Dermis blood vessel endothelial cell (primary cell): ENCODE measurements at places on chromosomes 5 and 9.

GRCh38 chr5:22023784-22024183 is 829.4 kb downstream of the CDH12 start:
- DNase-seq, result no peak

DNA sequence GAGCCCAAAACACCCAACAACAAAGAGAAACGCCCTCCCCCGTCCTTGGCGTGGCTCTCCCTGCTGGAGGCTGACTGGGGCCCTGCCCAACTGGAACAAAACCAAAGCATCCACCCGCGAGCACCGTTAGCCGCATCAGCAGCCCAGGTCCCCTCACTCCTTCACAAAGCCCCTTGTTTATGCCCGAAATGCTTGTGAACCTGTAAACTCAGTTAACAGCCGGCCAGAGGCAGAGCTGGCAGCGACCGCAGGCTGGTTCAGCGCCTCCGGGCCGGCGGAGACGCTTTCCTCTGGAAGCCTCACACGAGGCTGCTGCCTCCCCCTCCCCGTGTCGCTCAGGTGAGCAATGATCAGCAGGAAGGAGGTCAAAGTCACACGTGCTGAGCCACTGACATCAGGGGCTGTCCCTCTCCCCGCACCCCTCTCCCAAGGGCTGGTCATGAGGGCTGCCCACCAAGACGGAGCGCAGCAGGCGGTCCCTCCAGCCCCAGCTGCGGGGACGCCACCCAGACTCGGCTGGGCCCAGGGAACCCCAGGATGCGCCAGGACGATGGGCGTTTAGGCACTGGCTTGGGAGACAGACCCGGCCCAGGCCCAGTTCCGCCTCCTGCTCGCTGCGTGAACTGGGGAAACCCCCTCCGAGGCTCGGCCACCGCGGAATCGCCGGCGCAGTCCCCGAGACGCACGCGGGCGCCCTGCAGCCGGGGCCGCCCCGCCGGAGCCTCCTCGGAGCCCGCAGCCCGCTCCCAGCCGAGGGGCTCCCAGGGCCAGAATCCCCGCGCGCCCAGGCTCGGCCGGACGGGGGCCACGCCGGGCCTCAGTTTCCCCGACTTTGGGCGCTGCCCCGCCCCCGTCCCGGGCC is 563 bp downstream of the SNAPC4 start:
- DNase-seq, result peak; percentile 33

- DNase-seq, result peak; percentile 76
Measured at GRCh38 chr9:99140685-99141314, 35.9 kb downstream of the TGFBR1 start.

GRCh38 chr9:96441798-96442445 is 8.0 kb upstream of the HABP4 start:
- DNase-seq, result peak; percentile 61

DNA sequence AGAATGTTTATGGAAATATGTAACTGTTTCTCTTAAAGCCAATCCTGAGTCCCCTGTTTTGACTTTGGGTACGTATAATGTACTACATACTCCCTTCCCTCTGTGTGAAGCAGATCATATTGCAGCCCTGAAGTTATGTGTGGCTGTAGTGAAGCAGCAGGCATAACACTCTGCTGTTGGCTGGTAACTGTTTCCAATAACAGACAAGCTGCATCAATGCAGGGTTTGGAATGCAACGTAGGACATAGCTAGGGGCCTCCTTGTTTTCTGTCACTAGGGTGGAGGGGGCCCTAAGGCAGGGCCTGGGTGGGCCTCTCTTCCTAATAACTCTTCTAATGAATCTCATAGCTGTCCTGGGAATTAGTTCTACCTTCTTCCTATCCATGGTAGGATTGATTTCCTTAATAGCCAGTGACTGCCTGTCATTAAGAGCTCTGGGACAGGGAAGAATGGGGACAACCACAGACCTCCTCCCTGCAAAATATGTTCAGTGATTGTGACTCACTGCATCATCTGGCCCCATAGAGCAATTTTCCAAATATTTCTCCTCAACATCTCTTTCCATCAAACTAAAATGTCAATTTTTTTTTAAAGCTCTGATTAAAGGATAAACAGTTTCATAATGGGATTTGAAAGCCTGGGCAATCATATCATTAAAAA is 129.6 kb upstream of the HMHB1 start:
- DNase-seq, result no peak

GRCh38 chr9:17330097-17330496 is 195.3 kb downstream of the CNTLN start:
- DNase-seq, result no peak

GRCh38 chr9:19649336-19650041 is 139.3 kb downstream of the SLC24A2 start:
- no peak for DNase-seq

- DNase-seq, result no peak
Measured at GRCh38 chr5:133489632-133490031, 122.7 kb downstream of the FSTL4 start.

DNA sequence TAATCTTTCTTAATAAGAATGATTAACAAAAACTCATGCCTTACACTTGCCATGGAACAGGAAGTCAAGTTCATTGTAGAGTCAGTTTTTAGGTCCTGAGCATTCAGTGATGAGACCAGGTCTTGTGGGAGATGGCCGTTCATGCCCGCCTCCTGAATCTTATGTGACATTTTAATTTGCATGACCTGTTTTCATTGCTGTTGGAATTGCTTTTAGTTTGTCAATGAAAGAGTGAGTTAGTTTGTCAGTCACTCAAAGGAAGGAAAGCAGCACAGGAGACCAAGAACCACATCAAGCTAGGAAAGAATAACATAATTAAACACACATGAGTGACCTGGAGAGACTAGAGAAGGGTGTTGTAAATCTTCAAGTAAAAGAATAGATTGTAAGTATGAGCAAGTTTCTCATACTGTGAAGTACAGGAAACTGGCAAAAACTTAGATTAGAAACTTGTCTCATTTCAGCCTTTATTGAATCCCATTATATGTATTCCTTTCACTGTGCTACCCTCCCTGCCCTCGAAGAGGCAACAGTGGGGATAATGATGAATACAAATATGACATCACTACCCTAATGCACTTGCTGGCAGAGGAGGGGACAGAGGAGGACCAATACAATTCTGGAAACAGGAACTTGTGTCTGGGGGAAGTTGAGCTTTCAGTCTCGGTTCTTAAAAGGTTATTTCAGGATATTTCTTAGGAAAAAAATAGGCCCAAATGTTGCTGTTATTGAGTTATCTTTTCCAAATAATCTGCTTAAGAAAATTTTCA is 64.3 kb upstream of the C6 start:
- DNase-seq, result no peak

- peak; percentile 77 for DNase-seq
Measured at GRCh38 chr9:83538172-83538889, at the start of gene FRMD3. FRMD3 (minus strand) TSS chr9:83538401; CDS start chr9:83538231, 170 bp downstream.

GRCh38 chr5:36054647-36055046 is 12.0 kb downstream of the UGT3A2 start:
- DNase-seq, result no peak

DNA sequence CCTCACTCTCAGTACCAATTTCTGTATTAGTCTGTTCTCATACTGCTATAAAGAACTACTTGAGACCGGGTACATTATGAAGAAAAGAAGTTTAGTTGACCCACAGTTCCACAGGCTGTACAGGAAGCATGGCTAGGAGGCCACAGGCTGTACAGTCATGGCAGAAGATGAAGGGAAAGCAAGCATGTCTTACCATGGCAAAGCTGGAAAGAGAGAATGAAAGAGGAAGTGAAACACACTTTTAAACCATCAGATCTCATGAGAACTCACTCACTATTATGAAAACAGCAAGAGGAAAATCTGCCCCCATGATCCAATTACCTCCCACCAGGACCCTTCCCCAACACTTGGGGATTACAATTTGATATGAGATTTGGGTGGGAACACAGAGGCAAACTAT is 698.8 kb downstream of the CDH9 start:
- DNase-seq, result no peak

DNA sequence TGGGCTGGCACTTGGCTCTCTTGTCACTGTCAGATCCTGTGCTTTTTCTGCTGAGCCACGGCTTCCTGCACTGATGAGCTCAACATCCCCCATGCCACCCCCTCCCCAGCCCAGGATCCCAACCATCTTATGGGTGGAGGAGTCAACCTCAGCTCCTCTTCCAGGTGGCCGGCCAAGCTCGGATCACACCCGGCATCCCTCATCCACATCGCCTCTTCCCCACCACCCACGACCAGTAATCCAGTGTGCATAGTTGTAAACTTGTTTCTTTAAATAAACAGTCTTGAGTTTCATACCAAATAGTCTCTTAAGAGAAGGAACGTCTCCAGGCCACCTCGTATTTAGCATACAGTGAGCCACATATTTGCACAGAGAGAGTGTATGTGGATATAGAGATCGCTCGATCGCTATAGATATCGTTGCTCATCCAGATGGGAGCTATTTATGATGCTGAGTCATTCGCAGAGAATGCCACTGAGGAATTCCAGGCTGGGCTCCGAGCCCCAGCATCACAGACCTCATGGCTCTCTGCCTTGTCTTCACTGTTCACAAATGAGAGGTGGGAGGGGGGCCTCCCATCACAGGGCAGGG is 61.8 kb upstream of the CPLX2 start:
- no peak for DNase-seq

DNA sequence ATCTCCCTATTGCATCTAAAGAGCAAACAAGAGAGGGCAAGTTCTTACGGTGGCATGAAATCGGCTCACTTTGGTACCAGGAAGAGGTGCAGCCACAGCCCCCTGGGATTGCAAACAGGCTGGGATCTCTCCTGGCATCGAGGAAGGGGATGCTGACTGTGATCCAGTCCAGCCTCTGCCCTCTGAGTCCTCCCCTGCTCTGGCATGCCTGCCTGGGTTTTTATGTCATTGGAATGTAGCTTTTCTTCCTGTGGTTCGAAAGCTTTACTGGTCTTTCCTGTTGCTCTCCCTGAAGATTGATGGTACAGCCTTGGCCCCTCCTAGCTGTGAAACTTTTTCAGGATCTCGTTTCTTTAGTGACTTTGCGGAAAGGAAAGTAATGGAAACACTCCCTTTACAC is 6.6 kb downstream of the SLC46A2 start:
- DNase-seq, result peak; percentile 33

GRCh38 chr5:165031371-165031770 is 1526.0 kb downstream of the MAT2B start:
- no peak for DNase-seq

DNA sequence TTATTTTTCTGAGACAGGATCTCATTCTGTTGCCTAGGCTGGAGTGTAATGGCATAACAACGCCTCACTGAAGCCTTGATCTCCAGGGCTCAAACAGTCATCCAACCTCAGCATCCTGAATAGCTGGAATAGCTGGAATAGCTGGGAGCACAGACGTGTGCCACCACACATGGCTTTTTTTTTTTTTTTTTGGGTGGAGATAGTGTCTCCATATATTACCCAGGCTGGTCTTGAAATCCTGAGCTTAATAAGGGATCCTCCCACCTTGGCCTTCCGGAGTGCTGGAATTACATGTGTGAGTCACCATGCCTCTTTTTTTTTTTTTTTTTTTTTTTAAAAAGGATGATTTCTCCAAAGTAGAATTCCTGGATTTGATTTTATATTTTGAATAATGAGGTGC is 60.7 kb downstream of the NSD1 start:
- DNase-seq, result peak; percentile 90

GRCh38 chr9:130149654-130150286 is 22.4 kb upstream of the NCS1 start:
- DNase-seq, result no peak

GRCh38 chr5:118723021-118723338 is 265.4 kb downstream of the DTWD2 start:
- no peak for DNase-seq

GRCh38 chr5:31860726-31861433 is 221.9 kb downstream of the PDZD2 start:
- DNase-seq, result peak; percentile 26

DNA sequence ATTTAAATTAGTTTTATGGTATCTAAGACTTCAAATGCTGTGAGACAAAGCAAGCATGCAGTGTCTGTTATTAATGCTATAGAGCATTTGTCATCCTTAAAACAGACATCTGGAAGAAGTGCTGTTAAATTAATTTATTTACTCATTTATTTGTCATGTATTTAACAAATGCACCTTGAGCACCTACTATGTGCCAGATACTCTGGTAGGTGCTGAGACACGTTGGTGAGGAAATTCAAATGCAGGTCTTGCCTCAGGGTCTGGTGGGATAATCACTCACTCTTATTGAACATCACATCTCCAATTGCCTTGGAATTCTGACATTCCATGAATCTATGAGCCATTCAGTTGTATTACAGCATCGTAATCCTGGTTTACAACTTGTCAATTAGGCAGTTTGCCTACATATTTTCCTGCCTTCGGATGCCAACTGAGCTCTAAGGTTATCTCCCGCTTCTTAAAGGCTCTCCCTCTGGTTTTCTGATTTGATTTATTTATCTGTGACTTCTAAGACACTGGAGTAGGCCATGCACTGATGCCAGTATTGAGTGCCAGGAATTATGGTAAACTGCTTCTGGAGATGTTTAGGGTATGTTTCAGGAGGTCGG is 56.0 kb upstream of the RPS23 start:
- DNase-seq, result no peak

DNA sequence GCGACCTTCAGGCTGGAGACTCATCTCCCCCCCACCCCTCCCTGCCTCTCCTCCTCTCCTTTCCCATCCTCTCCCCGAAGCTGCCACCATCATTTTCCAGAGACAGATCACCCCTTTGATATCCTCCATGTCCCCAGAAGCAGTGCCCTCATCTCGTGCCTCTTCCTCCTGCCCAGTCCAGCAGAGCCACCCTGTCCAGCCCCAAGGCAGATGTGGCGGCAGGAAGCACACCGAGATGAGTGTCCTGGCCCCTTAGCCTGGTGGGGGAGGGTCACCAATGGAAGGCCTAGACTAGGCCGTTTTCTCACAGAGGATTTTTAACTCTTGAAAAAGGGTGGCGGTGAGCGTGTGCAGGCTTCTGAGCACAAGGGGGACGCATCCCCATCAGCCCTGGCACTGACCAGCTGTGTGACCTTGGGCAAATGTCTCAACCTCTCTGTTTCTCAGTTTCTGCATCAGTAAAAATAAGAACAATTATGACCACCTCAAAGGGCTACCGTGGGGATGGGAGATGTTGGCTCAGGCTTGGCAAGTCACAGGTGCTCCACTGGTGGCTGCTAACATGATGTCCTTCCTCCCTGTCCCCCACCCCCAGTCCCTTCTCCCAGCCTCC is 48.9 kb downstream of the SARDH start:
- DNase-seq, result no peak

GRCh38 chr5:141870871-141871270 is 7.3 kb downstream of the PCDH1 start:
- peak; percentile 76 for DNase-seq
